ENCODE measurements at places on chromosomes 16 and 17.

GRCh38 chr17:19370493-19370960, 7.8 kb upstream of the MAPK7 start:
- DNase-seq = no peak

DNA sequence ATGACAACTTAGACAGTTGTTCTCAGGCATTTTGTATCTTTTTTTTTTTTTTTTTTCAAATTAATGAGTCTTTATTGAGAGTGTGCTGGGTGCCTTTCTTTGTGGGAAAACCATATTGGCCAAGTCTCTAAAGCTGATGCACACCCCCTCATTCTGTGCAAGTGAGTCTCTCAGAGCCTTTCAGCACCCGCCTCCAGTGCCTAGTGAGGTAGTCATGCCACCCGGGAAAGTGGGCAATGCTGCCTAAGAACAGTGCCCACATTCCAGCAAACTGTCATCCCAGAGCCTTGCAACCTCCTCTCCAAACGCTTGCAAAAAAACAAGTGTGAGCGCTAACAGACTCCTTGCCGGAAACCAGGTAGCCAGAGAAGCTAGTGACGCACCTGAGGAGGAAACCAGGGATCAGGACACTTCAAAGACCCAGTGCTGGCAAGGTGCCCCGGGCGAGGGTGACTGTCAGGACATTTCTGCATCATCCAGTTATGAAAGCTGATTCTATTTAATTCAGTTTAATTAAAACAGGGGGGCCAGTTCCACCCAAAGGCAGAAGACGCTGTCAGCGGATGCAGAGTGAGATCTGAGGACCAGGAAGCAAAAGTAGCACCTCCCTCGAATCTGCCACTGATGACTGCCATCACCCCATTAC, 34.9 kb downstream of the SMARCE1 start:
- DNase-seq = peak; percentile 46

- DNase-seq = no peak
Observed at GRCh38 chr17:52237151-52237550, 78.6 kb upstream of the CA10 start.

DNA sequence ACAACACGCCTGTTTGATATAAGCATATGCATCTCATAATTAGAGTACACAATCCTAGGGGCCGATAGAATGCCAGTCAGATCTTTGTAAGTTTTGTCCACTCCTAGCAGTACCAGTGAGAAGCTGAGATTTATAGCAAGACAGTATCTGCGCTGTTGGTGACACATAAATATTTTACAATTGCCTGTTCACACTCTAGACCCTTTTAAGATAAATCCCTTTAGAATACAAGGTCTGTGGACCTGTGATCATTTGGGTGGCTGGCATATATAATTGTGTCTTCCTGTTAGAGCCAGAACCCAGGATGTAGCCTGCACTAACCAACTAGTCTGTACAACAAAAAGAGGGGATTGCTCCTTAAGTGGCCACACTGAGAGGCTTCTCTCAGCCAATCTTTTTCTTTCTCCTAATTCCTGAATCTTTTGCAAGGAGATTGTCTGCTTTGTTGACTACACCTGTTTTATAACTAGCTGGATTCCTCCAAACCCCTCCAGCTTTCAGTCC, 74.7 kb downstream of the WIPI1 start:
- DNase-seq = no peak

- no peak for DNase-seq
Observed at GRCh38 chr16:88196471-88197400, 186.0 kb upstream of the ZNF469 start.

DNA sequence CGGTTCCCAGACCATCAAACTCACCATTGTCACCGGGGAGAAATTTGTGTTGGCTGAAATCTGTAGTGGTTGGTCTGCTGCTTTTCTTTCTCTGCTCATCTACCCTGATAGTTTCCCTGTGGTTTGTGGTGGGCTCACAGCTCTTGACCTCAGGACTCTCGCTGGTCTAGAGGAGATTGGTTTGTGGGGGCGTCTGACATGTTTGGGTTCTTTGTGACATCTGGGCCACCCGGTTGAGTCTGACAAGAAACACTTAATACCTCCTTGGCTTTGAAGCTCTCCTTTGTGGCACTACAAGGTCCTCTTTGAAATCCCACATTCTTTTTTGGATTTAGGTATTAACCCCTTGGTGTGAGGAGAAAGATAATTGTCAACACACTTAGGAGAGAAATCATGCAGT, 662.0 kb downstream of the WWOX start:
- no peak for DNase-seq

DNA sequence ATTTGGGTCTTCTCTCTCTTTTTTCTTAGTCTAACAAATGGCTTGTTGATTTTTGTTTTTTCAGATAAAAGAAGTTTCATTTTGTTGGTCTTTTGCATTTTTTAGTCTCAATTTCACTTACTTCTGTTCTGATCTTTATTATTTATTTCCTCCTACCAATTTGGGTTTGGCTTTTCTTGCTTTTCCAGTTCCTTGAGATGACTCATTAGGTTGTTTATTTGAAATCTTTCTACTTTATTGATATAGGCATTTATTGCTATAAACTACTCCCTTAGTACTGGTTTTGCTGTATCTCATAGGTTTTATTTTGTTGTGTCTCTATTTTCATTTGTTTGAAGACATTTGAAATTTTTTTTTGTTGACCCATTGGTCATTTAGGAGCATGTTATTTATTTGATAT, 152.2 kb upstream of the MPHOSPH6 start:
- no peak for DNase-seq

DNA sequence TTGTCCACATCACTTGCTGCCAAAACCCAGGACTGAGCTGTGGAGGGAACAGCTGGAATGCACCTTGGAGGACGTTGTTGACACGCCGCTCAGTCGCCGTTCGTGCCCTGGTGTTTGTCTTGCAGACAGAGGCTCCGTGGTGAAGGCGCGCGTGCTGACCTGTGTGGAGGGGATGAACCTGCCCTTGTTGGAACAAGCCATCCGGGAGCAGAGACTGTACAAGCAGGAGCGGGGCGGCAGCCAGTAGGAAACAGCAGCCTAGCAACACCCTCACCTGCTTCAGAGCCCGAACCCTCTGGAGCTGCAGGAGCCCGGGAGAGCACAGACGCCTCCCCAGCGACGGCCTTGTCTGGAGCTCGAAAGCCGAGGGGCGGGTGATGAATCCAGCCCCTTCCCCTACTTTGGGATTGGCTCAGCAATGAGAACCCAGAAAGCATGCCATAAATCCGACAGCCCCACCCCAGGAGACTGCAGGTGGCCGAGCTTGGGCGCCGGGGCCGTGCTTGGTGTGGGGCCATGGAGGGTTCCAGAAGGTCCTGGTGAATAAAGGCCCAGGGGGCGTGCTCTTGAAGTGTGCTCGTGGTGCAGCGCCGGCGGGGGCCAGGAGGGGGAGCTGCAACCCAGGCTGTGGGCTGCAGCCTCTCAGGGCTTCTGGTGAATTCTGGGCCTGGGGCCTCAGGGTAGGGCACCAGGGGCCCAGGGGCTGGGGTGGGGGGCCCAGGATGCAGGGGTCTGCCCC, 470 bp upstream of the CDK3 start:
- DNase-seq = peak; percentile 24

DNA sequence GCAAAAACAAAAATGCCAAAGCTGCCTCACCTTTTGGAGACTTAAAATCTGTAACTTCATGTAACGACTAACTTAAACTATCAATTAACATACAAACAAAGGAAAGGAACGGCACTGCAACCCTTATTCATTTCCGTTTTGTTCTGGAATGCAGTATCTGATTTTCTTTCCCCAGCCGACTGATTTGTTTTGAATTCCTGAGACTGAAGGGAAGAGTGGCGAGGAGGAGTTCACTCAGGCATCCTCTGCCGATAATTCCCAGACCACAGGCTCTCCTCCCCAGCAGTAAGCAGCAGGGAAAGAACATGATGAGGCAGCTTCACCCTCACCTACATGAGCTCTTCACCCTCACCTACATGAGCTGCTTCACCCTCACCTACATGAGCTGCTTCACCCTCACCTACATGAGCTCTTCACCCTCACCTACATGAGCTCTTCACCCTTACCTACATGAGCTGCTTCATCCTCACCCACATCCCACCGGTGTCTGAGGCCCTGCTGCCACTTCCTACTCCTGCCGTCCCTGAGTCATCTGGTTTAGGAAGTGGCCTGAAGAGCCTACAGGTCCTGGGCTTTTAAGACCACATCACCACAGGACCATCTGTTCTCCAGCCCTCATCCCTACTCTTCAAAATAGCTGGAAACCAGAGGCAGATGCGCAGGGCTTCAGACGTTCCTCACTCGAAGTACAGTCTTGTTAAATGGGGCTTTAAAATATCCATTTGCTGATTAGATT, 168.0 kb upstream of the RPH3AL start:
- DNase-seq = no peak

DNA sequence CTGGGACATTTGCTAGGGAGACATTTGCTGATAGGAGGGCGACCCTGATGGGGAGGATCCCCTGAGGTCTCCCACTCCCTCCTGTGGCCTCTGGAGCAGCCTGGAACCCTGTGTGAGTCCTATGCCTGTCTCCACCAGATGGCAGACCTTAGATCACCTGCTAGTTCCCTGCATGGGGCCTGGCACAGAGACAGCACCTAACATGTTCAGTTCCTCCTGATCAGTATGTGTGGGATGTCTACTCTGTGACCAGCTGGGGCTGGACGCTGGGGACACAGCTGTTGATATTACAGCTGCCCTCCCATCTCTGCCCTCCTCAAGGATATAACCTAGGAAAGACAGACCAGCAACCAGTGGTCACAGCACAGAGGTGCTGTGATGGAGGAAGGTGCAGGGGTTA, 1.1 kb upstream of the ADCY7 start:
- DNase-seq = no peak

GRCh38 chr17:11412654-11413053, 171.6 kb downstream of the SHISA6 start:
- DNase-seq = no peak

DNA sequence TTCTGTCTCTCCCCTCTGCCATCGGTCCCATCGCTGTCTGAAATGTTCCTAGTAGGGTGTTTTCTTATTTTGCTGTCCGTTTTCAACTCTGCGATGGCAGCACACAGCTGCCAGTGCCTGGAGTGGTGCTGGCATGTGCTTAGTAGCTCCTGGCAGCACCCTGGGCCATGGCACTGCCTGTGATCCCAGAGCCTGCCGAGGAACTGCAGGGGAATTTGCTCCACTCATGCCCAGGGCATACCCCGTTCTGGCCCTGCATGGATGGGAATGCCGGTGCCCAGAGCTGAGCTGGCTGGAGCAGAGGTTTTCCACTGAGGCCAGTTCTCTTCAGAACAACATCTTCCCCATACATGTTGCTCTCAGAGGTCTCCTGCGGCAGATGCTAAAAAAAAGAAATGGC, 43.1 kb downstream of the GPT2 start:
- no peak for DNase-seq

- DNase-seq = no peak
Observed at GRCh38 chr17:20149251-20149650, 140.1 kb downstream of the SPECC1 start.

GRCh38 chr16:29232811-29233704, 173.5 kb downstream of the NPIPB11 start:
- no peak for DNase-seq

DNA sequence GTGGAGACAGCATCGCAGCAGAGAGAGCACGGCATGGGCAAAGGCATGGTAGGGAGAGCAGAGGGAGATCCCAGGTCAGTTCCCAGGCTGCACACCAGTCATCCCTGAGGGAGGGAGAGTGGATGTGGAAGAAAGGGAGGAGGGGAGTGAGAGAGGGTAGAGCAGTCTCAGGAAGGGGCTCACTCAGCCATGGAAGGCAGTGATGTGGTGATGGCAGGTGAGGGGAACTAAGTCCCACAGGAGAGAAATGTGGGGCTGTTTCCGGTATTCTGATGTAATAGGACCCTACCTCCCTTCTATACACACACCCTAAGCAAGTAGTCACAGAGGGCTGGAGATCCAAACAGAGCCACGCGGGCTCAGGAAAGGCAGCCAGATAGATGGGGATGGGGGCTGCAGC, 500.3 kb upstream of the CDH11 start:
- no peak for DNase-seq

GRCh38 chr16:55502801-55503366, 6.0 kb upstream of the LPCAT2 start:
- no peak for DNase-seq

DNA sequence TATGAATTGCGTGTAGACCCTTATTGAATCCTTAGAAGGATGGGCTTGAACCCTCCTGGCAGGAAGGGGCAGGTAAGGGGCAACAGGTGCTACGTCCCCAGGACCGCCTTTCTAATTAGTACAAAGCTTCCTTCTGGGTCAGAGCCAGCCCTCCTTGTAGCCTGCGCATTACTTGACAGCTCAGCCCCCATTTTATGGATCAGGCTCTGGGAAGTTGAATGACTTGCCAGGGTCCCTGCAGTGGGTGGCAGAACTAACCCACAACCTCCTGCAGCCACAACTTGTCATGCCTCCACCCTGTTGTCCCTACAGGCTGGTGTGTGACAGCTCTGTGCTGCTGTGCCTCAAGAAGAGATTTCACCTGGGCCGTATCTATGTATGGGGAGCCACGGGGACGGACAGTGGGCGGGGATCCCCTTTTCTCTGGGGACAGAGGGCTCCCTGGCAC, 2.7 kb downstream of the MYO15B start:
- DNase-seq = no peak

DNA sequence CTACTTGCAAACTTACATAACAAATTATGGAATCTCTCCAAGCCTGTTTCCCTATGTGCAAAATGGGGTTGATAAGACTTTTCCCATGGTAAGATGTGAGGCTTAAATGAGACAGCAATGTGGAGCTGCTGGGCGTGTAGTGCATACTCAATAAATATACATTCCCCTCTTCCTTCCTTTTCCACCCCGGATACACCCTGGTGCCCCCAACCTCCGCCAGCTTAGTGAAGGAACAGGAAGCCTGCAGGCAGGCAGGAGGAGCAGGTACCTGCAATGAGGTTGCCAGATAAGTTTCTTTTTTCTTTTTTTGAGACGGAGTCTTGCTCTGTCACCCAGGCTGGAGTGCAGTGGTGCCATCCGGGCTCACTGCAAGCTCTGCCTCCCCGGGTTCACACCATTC, 14.9 kb downstream of the C17orf50 start:
- DNase-seq = no peak

- no peak for DNase-seq
Observed at GRCh38 chr17:44061446-44061845, 5.0 kb downstream of the LSM12 start.

DNA sequence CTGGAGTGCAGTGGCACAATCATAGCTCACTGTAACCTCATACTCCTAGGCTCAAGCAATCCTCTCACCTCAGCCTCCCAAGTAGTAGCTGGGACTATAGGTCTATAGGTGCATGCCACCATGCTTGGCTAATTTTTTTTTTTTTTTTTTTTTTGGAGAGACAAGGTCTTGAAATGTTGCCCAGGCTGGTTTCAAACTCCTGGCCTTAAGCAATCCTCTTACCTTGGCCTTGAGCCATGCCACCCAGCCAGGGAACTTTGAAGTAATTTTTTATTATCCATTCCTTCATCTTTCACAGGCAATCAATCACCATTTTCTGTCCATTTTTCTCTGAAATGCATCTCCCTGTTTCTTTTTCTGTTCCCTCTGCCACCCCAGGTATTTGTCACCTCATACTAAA, 6.3 kb upstream of the PSMD7 start:
- DNase-seq = no peak
